Activated CD4-positive, alpha-beta T cell treated with anti-CD3 and anti-CD28 coated beads for 24 hours (primary cell): ENCODE measurements at places on chromosomes 6 and 20.

GRCh38 chr6:121639021-121639420 is 203.6 kb downstream of the GJA1 start:
- no peak for DNase-seq

DNA sequence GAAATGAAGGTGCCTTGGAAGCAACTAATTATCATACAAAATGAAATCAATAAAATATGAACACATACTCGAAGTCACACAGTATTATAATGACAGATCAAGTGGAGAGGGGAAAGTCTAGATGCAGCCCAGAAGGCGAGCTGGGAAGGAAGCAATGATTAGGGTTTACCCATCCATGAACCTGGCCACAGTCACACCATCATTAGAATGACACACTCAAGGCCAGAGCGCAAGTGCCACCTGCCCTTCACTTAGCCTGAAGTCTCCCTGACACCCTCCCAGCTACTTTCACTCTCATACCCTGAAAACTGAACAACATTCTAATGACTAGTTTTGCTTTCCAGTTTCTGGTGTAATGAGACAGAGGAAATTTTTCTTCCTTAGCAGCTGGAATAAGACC is 302.8 kb upstream of the JARID2 start:
- no peak for DNase-seq

DNA sequence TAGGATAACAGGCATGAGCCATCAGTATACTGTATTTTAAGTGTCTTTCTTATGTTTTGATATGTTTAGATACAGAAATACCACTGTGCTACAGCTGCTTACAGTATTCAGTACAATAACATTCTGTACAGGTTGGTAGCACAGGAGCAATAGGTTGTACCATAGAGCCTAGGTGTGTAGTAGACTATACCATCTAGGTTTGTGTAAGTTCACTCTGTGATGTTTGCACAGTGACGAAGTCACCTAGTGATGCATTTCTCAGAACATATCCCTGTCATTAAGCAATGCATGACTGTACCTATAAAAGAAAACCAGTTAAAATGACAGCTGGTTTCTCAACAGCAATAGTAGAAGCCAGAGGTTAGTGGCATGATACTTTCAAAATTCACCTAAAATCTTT is 3.0 kb upstream of the ZBTB24 start:
- no peak for DNase-seq

GRCh38 chr6:21831521-21832291 is 238.2 kb downstream of the SOX4 start:
- DNase-seq: no peak

DNA sequence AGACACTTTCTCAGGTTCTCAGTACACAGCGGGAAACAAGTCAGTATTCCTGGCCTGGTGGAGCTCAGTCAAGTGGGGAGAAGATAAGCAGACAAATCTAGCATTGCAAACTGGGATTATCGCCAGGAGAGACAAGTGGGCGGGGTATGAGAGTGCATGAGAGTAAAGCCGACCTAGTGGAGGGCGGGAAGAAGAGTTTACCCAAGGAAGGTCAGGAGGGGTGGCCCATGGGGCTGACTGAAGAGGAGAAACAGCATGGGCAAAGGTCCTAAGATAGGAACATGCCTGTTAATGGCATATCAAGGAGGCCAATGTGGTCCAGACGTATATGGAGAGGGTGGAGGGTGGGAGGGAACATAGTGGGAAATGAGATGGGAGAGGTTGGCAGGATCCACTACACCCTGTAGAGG is 12.4 kb upstream of the CSNK2A1 start:
- DNase-seq: no peak

DNA sequence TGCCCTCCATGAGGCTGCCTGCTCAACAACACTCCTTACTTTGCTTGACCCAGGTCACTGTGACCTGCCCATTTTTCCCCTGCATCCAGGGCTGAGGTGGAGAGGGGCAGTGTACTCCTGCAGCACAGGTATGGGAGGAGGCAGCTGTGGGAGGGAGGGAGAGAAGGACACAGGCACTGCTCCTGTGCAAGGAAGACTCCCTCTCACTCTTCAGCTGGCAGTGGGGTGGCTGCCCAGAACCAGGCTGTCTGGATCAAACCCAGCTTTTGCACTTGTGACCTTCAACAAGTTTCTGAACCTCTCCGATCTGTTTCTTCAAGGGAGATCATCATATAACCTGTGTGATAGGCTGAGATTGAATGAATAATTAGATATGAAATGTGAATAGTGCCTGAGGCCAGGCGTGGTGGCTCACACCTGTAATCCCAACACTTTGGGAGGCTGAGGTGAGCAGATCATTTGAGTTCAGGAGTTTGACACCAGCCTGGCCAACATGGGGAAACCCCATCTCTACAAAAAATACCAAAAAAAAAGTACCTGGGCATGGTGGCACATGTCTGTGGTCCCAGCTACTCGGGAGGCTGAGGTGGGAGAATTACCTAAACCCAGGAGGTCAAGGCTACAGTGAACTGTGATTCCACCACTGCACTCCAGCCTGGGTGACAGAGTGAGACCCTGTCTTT is 14.1 kb downstream of the TGIF2 start:
- no peak for DNase-seq

GRCh38 chr6:169472786-169473416 is 219.3 kb upstream of the THBS2 start:
- DNase-seq: no peak

DNA sequence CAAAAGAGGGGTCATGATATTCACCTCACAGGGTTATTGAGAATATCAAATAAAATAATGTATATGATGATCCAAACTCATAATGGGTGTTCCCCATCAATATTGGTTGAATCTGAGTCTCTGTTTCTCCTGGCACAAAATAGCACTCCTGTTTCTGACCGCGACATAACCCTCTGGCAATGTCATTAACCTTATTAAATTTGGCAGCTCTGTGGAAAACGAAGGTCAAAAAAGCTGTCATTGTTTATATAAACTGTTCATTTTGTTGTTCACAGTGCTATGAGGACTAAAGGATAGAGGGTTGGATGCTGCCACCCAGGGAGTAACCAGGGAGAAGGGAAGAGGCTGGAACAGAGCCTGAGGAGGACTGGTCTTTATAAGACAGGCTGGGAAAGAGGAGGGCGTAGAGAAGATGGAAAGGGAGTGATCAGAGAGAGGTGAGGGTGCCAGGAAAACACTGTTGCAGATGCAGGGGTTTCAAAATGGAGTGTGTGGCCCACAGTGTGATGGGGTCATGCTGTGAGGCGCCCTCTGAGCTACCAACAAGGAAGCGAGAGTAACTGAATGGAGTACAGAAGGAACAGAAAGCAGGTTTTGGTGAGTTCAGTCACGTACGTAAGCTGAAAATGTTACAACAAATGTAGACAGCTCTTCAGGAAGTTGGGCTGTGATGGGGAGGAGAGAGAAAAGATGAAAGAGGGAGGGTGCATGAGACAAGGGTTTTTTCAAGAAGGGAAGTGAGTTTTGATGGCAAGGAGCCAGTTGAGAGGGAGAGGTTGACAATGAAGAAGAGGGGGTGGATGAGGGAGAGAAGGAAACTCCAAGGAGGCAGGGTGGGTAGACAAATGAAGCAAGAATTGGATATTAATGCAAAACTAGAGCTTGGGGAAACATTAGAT is 251.6 kb upstream of the TAB2 start:
- no peak for DNase-seq

- DNase-seq: no peak
Measured at GRCh38 chr20:37994512-37994911, 38.7 kb downstream of the TTI1 start.

GRCh38 chr20:46160661-46161060 is 42.5 kb downstream of the CD40 start:
- no peak for DNase-seq

- DNase-seq: no peak
Measured at GRCh38 chr20:58688840-58689239, 3.8 kb upstream of the NPEPL1 start.

DNA sequence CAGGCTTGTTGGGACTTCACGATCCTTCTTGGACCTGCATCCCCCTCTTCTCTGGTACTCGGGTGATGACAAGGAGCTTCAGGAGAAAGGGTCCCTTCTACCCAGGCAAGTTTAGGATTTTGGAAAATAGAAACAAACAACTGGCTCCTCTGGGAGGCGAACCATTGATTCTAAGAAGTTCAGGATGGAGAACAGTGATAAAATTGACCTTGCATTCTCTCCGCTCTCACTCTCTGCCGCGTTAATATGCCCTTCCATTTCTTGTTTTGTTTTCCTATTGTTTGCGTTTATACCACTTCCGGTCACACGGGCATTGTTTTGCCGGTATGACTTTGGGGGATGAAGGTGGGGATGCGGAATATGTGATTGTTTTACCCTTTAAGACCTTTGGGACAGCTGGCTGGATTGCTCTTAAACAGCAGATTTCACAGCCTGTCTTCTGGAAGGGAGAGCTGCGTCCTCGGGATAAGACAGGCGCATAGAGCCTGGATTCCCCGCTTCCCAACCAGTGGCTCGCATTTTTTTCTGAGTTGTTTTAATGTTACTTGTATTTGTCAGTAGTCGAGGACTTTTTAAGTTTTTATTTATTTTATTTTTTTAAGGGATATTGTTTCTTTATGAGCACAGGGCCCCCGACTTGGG is 144.3 kb upstream of the ZNF184 start:
- no peak for DNase-seq

DNA sequence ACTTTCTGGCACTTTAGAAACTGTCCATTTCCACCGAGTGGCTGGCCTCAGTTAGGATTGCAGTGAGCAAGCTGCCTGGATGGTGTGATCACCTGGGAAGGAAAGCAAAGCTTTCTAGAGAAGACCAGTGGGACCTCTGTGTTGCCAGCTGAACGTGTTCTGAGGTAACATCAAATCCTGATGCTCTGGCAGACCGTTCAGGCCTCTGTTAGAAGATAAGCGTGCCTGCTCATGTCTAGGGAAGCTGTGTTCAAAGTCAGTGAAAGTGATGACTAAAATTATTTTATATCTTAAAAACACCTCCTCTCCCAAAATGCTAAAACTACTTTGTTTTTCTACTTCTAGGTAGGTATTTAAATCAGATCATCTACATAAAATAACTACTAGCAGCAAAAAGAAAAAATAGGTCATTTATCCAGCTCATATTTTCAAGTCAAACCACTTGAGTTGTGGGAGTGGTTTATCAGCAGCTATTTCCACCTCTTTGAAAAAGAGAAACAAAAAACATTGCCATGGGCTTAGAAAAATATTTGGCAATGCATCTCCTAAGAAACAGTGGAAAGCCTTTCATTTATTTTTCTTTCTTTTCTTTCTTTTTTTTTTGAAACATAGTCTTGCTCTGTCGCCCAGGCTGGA is 54.8 kb downstream of the CEP43 start:
- DNase-seq: no peak

DNA sequence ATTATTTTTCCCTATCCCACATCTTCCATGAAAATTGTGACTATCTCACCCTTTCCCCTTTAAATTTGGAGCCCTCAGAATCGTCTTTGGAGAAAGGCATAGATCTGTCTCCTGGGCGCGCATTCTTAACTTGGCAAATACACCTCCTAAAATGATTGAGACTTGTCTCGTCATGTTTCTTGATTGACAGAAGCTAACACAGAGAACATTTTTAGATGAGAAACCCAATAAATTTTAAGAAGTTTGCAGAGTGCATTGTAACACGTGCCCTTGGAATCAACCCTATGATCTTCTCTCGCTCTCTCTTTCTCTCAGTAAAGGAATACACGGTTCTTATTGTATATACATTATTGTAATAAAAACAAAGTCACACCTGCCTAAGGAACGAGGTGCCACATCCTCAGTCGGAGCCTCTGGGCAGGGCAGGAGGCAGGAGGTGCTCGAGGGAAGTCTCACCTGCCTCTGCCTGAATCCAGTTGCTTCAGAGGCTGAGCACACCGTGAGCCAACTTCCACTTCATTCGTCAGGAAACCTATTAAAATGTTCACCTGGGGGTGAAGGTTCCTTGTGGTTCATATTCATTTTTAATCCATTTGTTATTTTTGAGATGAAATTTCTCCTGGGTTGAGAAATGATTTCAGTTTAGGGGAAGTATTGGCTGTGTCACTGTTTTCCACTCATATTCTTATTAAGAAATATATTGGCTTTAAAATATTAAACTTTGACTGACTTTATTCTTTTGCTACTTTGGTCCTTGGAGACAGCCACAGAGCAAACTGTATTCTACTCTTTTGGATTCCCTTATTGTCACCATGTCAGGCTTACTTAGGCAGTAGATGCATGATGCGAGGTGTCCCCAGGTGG is 90.5 kb upstream of the THBS2 start:
- DNase-seq: no peak

DNA sequence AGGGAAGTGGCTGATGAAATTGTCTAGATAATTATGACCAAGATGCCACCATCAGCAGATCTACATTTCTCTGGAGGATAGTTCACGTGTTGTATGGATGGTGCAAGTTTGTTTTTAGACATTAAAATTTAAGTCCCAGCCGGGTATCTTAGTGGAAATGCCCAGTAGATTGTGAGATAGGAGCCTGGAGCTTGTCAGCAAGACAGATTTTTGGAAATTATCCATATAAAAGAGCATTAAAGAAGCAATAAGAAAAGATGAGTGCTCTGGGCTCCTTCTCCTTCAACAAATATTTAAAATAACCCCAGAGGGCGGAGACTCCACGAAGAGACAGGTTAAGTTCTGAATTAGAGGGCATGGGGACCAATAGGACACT is 47.6 kb upstream of the SMLR1 start:
- DNase-seq: no peak

DNA sequence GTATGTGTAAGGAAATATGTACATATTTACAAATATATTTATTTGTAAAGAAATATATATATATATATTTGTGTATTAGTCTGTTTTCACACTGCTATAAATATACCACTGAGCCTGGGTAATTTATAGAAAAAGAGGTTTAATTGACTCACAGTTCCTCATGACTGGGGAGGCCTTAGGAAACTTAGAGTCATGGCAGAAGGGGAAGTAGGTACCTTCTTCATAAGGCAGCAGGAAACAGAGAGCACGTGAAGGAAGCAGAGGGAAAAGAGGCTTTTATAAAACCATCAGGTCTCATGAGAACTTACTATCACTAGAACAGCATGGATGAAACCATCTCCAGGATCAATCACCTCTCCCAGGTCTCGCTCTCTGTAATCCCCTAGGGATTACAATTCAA is 644.5 kb upstream of the HS3ST5 start:
- no peak for DNase-seq

- no peak for DNase-seq
Measured at GRCh38 chr20:15362849-15363248, 1025.4 kb upstream of the FLRT3 start.

DNA sequence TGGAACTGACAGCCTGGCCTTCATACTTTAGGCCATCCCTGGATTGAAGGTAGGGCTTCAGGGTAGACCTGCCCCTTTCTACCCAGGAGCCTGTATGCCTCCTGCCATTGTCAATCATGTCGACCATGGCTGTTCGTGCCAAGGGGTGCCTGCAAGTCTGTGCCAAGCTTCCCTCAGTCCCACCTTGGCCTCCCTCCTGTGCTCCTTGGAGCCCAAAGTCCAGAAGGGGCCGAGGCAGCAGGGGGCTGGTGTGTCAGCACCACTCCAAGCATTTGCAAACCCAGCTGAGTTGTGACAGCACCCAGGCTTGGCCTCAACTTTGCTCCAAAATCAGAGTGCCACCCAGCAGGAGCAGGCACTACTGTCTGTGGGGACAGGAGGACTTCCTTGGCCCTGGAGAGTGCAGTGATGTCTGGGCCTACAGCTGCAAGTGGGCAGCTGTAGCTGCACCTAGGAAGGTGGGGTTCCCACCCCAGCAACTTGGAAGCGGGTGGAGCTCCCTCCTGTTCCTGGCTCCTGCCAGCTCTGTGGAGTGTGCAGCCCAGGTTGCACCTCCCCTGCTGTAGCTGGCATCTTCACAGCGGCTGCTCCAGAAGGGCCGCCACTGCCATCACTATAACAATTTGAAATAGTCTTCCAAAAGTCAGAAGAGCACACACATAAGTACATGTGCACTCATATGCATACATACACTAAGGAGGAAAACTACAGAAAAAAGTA is 1719.3 kb downstream of the HACE1 start:
- DNase-seq: no peak

- peak; percentile 19 for DNase-seq
Measured at GRCh38 chr6:2196079-2196679, 49.2 kb downstream of the GMDS start.
